ENCODE measurements at places on chromosomes 4 and X.

DNA sequence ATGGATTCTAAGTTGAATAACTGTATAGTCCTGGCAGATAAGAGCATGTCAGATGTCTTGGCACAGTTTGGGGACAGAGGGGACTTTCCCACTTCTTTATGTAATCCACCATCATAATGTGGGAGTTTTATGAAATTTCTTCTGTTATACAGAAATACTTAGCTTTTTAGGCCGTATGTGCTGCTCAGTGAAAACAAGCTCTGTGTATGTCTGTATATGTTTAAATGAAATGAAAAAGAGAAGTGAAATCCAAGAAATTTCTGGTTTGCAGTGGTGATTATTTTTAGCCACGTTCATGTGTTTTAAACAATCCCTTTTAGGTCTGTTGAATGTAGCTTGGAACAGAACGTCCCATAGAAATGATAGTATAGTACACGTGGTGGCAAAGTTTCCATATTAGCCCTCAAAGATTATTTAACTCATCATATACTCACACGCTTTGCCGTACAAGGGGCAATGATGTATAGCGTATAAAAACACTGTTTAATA, 41.0 kb downstream of the GAB1 start:
- DNase-seq, result no peak

GRCh38 chr4:104294811-104295210, 199.9 kb downstream of the CXXC4 start:
- DNase-seq, result no peak

DNA sequence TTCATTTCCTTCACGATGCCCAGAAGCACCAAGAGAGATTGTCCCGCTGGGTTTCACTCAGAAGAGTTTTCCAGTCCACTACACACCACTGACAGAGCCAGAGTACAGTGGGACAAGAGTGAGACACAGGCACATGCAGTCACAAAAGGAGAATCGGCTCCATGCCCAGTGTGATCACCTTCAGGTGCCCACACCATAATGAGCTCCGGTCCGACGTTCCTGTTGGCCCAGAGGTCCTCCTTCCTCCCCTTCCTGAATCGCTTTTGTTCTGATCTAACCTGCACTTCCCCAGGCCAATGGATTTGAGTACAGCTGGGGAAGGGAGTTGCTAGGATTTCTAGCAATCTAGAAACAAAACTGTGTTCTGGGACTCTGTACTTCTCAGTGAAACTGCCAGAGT, 4.6 kb upstream of the CHRNA9 start:
- no peak for DNase-seq

DNA sequence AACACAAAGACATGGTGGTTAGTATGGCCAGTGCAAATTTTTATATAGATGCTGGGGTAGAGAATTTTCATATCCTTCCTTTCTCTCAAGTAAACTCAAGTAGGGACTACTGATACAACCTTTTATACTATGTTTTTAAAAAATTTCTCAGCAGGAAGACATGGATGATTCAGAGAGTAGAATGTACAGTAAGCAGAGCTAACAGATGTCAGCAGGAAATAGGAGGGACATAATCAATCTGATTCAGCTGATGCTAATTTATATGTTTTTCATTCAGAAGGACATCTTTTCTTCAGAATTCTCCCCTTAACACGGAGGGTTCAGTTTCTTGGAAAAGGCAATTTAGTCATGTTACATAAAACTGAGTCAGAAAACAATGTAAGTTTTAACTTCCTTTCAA, 95.4 kb downstream of the GRIA2 start:
- DNase-seq, result no peak

DNA sequence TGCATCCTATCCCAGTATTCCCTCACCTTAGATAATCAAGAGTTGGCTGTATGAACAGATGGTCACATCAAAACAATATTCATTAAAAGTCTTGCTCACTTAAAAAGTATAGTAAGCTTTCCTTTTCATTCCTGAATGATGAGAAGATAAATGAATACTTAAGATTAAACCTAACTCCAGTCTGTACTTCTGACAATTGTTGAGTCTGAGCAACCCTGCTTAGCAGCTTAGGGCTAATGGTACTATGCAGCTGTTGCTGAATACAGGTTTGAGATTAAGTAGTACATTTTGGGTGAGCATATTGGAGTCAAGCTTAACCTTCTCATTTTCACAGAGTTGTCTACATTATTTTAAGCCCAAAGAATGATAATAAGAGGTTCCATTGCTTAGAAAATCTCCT, 121.7 kb upstream of the ETNPPL start:
- no peak for DNase-seq

GRCh38 chrX:45762699-45763647, 562.3 kb upstream of the DIPK2B start:
- DNase-seq, result no peak

DNA sequence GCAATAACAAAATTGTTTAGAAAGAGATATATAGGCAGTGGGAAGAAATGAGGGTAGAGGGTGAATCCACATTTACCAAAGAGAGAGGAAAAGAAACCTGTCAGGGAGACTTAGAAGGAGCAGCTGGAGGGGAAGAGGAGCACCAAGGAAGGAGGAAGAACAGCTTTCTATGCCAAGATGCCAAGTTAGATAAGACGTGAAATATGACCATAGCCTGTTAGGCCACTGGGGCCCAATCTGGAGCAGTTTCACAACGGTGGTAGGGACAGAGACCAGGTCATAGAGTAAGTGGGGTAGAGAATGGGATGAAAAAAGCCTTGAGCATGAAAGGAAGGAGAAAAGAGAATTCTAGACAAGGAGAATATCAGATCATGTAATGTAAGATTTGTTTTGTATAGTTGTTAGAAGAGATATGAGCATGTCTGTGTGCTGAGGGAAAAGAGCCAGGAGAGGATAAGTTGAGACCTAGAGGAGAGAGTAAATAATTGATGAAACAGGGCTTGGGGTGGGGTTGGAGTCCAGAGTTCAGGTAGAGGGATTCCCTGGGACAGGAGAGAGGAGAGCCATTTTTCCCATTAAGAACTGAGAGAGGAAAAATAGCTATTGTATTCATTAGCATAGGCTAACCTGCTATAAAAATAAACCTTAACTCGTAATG, 4.4 kb upstream of the SOWAHB start:
- no peak for DNase-seq

GRCh38 chr4:153987291-153987690, 198.4 kb upstream of the SFRP2 start:
- DNase-seq, result no peak

DNA sequence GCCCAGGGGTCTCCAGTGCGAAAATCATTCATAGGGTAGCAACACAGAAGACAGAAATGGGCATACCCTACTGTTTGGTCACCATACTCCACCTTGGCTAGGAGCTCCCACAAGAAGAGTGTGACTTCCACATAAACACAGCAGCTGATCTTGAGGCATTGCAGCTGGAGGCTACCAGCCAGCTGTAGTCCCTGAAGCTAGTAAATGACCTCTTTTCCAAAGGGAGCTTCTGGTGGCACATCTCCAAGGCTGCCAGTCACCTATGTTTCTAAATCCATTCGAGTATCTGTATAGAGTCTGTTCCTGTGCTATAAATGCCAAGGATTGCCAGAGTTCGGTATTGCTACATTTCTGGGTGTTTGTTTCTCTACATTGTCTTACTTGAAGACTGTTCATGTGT, 21.3 kb upstream of the PNPLA4 start:
- no peak for DNase-seq

GRCh38 chr4:53706422-53707032, 115.2 kb upstream of the LNX1 start:
- no peak for DNase-seq

DNA sequence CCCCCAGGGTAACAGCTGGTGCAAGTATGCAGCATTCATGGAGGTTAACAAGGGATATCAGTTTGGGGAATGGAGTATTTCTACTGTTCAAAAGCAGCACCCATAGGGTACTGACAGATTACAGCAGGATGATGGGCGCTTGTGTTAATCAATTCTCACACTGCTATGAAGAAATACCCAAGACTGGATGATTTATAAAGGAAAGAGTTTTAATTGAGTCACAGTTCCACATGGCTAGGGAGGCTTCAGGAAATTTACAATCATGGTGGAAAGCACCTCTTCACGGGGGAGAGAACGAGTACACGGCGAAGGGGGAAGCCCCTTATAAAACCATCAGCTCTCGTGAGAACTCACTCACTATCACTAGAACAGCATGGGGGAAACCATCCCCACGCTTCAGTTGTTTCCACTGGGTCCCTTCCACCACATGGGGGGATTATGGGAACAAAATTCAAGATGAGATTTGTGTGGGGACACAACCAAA, 64.1 kb downstream of the TNIP2 start:
- no peak for DNase-seq

DNA sequence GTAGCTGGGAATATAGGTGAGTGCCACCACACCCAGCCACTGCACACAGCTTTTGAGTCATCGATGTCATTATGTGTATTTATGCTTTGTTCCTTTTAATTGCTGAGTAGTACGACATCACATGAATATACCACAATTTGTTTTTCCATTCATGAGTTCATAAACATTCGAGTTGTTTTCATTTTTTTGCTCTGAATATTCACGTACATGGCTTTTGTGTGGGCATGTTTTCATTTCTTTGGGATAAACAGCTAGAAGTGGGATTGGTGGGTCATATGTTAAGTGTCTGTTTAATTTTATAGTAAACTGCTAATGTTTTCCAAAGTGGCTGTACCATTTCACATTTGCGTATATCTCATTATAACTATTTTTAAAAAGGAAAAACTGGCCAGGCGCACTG, 45.1 kb upstream of the KDR start:
- DNase-seq, result no peak

DNA sequence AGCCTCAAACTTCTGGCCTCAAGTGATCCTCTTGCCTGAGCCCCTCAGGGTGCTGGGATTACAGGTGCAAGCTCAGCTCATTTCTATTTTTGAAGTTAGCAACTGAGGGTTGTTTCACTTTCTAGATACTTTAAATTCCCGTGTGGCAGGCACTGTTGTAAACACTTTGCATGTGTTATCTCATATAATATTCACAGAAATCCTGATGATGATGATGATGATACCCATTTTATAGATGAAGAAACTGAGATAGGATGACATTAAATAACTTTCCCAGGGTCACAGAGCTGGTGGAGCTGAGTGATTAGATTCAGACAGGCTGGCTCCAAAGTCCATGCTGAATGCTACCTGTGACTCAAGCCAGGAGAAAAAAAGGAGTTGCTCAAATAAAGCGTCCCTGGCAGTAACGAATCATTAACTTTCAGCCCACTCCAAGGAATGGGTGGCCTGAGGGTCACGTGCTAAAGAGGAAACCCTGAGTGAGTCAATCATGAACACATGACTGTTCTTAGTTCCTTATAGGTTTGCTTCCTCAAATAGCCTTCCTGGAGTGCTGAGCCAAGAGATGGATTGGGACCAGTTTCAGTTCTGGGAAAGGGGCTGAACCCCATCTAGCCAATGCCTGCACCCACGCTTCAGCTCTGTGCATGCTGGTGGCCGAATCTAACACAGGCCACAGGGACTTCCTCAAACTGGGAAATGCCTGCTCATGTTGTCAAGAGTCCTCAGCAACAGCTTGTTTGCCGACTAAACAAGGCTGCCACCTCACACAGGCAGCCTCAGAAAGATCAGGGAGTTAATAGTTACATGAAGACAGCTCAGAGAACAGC, 52.8 kb downstream of the RBM47 start:
- no peak for DNase-seq

DNA sequence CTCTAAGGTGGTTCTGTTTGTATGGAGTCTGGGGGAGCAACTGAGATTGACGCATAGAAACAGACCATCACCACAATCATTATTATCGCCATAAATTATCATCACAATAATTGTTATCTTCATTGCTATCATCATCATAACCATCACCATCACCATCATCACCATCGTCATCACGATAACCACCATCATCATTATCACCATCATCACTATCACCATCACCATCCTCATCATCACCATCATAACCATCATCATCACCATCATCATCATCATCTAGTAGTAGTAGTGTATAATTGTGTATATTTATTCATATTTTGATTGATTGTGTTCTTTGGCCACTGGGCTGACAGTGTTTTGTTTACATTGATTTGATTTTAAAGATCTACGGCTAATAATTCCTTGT, 95.7 kb downstream of the NLGN4X start:
- no peak for DNase-seq

GRCh38 chr4:128830906-128831503, 21.5 kb downstream of the JADE1 start:
- no peak for DNase-seq

GRCh38 chr4:188025476-188025875, 29.9 kb downstream of the ZFP42 start:
- no peak for DNase-seq

DNA sequence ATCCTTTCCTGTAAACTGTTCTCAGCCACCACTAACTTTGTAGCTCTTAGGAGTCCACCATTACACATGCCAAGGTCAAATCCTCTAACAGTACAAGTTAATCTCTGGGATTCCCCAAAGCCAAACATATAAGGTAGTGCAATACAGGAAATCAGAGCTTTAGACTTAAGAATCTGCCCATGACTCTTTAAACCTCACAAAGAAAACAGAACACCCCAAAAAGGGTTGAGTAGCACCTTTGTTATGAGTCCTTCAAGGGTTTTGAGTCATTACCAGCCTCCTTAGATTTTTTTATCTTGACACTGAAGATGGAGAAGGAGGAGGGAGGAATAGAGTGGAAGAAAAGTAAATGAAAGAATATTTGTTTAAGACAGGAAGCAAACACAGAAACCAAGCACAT, 243.9 kb upstream of the SPANXN1 start:
- no peak for DNase-seq

DNA sequence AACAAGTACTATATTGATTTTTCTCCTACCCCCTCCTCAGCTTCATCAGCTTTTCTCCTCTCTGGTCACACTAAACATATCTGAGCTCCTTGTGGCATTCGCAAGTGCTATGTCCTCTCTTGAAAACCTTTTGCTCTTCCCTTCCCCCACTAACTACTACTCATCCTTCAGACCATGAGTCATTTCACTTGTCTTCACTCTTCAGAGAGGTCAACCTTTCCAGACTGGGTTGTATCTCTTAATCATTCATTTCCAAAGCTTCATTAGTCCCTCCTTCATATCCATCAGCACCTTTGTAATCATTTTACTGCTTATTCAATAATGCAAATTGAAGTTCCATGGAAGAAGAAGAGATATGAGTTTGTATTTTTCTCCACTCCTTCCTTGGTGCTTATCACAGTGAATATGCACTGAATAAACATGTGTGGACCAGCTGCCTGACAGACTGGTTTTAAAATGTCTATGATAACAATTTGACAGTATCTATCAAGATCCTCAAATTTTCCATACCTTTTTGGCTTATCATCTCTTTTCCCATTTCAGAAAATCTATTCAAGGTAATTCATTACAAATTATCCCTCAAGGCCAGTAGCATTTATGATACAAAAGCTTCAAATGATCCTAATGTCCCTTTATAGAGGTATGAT, 28.4 kb downstream of the DDX60L start:
- no peak for DNase-seq
